Regular cardiac myocyte (primary cell): ENCODE measurements at places on chromosomes 12 and 14. TPM values are rescaled to one million over a fixed set of nuclear protein-coding genes. Genes with fewer than 3 reads are reported as not detected.

Gene EIF2S3B
- total RNA-seq: 0.85 and 1.3 TPM in 2 replicates

Gene WSCD2
- not detected in 2 replicates for total RNA-seq

Gene NFATC4
- total RNA-seq: 30.3 and 71.0 TPM in 2 replicates

Gene PRIMA1
- total RNA-seq: not detected in 2 replicates

Gene RFX4
- not detected in 2 replicates for total RNA-seq

Gene RBM19
- total RNA-seq: 14.9 and 24.7 TPM in 2 replicates

Gene CTSG
- not detected in 2 replicates for total RNA-seq

Gene UNG
- 23.1 and 24.5 TPM in 2 replicates for total RNA-seq

Gene CCDC177
- under 0.01 TPM in 2 replicates for total RNA-seq

Gene ANO2
- total RNA-seq: 0.19 and 0.85 TPM in 2 replicates

Gene A2M
- total RNA-seq: 3.3 and 11.8 TPM in 2 replicates

Gene LUM
- total RNA-seq: 35.3 and 191 TPM in 2 replicates

Gene SPSB2
- 3.6 and 4.2 TPM in 2 replicates for total RNA-seq

Gene FITM1
- total RNA-seq: not detected in 2 replicates

Gene SOS2
- 15.5 and 20.6 TPM in 2 replicates for total RNA-seq

Gene RNF212B
- not detected in 2 replicates for total RNA-seq

Gene TMEM120B
- total RNA-seq: 10.7 and 12.8 TPM in 2 replicates

Gene AMHR2
- under 0.01 TPM in 1 of 2 replicates, not detected in the other for total RNA-seq

Gene BBOF1
- 5.8 and 9.0 TPM in 2 replicates for total RNA-seq
